ENCODE measurements at places on chromosomes 5 and 9. TPM values are rescaled to one million over a fixed set of nuclear protein-coding genes. Genes with fewer than 3 reads are reported as not detected.

DNA sequence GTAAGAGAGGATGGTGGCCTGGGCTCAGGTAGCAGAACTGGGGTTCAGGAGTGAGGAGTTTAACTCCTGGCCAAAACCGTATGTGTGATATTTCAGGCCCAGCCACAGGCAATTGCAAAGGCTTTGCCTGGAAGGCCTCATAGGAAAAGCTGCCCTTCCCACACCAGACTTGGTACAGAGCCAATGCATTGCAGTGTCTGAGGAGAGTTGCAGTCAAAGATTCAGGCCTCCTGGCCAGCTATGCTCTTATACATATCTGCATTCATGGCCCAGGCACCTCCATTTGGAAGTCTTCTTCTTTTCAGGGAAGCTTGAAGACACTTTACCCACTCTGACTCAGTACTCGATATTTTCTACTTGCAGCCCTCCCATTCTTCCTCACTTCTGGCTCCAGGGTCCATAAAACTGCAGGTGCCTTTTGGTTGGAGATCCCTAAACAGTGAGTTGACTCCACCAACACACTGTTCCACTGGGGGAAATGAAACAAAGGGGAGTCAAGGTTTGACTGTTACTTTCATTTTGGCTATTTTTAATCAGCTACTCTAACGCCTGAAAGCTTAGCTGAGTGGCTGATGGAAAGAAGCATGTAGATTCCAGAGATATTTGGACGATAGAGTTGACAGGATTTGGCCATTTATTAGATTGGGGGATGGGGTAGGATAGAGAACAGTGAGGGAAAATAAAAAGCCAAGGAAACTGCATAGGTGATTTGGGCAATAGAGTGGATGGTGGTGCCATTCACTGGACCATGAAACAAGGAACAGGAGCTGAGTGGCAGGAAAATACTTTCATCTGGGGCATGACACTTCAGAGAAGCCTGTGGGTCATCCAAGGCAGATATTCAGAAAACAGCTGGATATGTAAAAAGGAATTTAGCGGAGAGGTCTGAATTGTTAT lies 30.6 kb upstream of the IL33 start:
- no peak for DNase-seq
- H3K27me3 ChIP-seq: no peaks in the 10 kb centered on the region
- H3K27ac ChIP-seq: no peak overlapping the region
- no peak overlapping the region for H3K4me3 ChIP-seq

DNA sequence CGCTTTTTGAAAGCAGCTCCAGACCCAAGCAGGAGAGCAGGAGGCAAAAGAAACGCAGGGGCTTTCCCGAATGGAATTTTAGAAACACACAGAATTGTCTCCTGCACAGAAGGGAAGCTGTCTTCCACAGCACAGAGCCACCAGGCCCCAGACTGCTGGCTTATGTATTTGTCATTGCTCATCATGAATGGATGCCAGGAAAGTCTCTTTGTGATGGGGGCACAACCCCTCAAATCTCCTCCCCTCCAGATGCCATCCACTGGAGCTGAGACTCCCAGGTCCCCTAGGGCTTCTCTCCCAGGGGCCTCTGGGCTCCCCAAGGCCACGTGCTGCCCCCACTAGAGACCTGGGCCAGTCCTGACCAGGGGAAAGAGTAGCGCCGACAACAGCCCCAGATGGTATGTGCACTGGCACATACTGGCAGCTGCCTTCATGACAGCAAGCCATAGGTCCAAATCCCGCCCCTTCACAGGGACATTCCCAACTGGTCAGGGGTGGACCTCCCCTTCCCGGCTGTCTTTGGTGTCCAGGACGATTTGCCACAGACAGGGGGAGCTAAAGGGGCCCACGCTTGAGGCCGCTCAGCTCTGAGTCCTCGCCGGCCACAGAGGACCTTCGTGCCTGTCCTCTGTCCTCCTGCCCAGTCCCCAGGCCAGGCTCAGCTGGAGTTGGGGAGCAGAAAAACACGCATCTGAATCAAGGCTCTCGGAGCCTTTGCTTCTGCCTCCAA lies 127.8 kb downstream of the KCNIP1 start:
- no peaks in the 10 kb centered on the region for H3K36me3 ChIP-seq
- no peak for DNase-seq
- H3K27me3 ChIP-seq: no peaks in the 10 kb centered on the region
- peaks cover 18% of the 10 kb centered on the region for H3K4me1 ChIP-seq
- no peak overlapping the region for H3K27ac ChIP-seq
- no peak overlapping the region for H3K4me3 ChIP-seq

Gene HMCN2
- total RNA-seq: 4.9 TPM

- H3K27me3 ChIP-seq: no peaks in the 10 kb centered on the region
- peaks cover 54% of the 10 kb centered on the region for H3K4me1 ChIP-seq
- DNase-seq: no peak
- H3K36me3 ChIP-seq: no peaks in the 10 kb centered on the region
- H3K27ac ChIP-seq: peak overlapping the region; percentile 59
Measured at GRCh38 chr5:140182075-140182711, 7.2 kb downstream of the CYSTM1 start.

DNA sequence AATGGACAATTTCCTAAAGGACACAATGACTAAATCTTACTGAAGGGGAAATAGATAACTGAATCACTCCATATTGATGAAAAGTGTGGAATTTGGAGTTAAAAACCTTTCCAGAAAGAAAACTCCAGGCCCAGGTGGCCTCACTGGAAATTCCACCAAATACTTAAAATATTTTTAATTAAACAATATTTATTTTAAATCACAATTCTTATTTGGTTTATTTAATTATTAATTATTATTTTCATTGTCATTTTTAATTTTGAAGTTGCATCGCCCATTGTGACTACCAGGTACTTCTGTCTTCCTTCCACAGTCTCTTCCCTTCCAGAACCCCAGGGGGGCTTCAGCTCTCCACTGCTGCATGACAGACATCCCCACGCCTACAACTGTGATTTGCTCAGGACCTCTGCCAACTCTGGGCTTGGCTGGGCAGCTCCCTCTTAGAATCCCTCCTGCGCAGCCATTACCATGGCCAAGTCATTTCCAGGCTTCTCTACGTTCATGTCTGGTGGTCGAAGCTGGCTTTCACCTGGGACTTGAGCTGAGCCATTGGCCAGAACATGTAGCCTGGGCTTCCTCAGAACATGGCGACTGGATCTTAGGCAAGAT lies 16.4 kb upstream of the GADD45G start:
- H3K27me3 ChIP-seq: no peaks in the 10 kb centered on the region
- H3K4me3 ChIP-seq: no peak overlapping the region
- H3K27ac ChIP-seq: no peak overlapping the region
- no peaks in the 10 kb centered on the region for H3K36me3 ChIP-seq

DNA sequence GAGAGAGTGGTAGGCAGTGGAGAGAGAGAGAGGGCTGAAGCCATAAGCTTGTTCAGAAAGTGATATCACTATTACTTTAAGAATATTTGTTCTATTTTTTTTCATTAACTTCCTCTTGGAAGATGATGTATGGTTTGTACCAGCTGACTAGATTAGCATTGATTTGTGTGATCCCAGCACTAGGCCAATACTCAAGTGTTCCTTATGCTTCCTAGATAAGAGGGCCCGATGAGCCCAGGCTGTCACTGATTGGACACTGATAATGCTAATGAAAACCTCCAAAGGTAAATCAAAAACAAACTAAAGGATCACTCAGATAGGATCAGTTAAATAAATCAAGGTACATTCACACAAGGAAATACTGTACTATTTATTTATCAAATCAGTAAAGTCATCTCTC lies 52.7 kb upstream of the OTULINL start:
- no peak for DNase-seq
- H3K4me1 ChIP-seq: no peaks in the 10 kb centered on the region
- H3K27ac ChIP-seq: no peak overlapping the region
- H3K4me3 ChIP-seq: no peak overlapping the region
- no peaks in the 10 kb centered on the region for H3K27me3 ChIP-seq
- no peaks in the 10 kb centered on the region for H3K36me3 ChIP-seq

Gene CXCL14
- total RNA-seq: 247 TPM

Gene PRR7
- total RNA-seq: 5.7 TPM

DNA sequence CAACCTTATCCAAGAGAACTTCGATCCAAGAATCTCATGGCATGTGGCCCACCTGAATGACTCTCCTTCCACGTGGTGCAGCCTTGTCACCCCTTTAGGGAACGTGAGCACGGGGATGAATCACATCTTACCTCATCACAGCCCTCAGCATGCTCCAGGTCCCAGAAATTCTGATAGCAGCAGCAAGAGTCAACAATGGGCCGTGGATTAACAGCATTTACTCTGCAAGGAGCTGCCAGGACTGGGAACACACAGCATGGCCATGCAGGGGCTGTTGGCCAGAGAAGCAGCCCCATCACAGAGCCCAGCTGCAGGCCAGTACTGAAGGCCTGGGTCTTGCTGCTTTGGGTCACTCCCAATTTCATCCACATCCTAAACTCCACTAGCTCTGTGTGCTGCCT lies 150.4 kb downstream of the C5orf15 start:
- H3K27ac ChIP-seq: peak overlapping the region; percentile 12
- DNase-seq: peak; percentile 72
- H3K27me3 ChIP-seq: peaks cover 2% of the 10 kb centered on the region
- no peak overlapping the region for H3K4me3 ChIP-seq

DNA sequence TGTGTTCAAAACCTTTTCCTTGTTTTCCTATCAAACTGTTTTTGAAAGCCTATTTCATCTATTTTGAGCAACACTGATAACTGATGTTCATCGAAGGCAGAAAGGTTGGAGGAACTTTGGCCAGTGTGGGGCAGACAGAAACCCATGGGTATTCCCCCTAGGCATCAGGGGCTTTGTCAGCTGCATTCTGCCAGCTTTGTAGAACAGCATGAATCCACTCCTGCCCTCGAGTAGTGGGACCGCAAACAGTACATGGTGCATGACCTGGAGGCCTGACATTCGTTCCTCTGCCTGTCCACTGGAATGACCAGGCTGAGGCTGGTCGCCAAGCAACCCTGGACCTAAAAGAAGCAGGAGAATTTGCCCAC lies 22.7 kb downstream of the ARHGAP26 start:
- H3K36me3 ChIP-seq: no peaks in the 10 kb centered on the region
- no peak for DNase-seq
- no peaks in the 10 kb centered on the region for H3K4me1 ChIP-seq
- H3K27ac ChIP-seq: no peak overlapping the region
- no peak overlapping the region for H3K4me3 ChIP-seq
